Fibroblast of upper back skin (primary cell): ENCODE measurements at places on chromosomes 4 and X.

DNA sequence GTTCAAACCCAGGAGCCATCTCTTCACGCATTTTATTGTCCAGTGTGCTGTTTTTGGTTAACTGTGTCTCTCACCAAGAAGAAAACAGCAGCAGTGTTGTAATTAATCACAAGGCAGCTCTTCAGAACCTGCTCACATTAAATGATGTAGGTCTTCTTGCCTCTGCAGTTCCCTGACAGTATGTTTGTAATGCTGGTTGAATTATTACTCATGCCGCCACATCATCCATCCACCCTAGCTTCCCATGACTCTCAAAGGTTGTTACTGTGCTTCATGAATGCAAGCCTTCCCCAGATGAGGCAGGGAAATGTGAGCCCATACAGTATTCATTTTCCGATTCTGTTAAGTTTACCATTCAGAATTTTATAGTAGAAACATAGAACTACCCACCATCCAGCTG, 17.4 kb downstream of the TLR10 start:
- peak; percentile 52 for DNase-seq

DNA sequence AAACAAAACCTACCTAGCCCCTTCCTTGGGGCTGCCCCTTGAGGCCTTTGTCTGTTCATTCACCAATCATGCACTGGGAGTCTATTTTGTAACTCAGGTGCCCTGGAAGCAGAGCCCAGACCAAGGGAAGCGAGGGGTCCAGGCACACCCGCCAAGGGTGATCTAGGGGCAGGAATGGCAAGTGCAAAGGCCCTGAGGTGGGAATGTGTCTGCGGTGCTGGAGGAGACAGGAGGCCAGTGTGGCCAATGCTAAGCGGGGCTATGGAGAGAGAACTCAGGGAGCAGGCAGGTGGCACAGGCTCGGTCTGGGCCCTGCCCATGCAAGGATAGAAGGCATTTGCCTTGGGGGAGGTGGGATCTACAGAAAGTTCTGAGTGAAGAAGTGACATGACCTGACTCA, 3.5 kb upstream of the SH3BP2 start:
- no peak for DNase-seq

DNA sequence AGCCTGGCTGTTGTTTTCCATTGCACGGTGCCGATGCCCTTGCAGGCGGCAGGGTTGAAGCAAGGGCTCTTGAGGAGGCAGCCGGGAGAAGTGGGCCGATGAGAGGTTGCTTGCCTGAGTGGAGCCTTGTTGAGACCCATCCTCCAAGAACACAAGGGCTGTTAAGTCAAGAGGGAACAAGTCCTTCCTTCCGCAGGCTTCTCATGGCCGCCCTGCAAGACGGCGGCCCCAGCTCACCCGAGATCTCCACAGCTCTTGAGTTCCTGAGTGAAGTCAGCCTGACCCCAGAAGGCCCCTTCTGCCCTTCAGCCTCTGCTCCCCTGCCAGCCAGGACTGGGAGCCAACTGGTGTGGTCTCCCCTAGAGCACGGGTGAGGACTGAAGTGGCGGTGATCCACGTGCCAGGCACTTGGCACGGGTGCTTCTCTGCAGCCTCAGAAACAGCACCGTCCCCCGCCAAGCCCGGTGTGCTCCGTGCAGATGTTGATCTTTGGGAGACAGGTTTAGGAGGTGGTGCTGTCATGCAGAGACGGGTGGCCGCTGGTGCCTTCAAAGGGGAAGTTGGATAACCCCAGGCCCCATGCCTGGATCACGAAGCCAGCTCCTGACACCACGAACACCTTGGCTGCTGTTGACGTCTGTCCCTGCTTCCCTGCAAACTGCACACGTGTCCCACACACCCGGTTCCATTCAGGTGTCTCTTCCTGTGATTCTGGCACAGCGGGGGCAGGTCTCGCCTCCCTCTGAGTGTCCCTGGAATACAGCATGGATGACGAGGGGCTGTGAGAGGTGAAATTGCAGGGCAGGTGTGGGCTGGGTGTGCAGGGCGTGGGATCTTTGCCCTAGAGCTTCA, 164.4 kb upstream of the PSAPL1 start:
- no peak for DNase-seq

GRCh38 chr4:106365613-106366012, 3.0 kb downstream of the GIMD1 start:
- peak; percentile 95 for DNase-seq

GRCh38 chrX:21721195-21721594, 36.7 kb downstream of the SMPX start:
- DNase-seq: peak; percentile 65

DNA sequence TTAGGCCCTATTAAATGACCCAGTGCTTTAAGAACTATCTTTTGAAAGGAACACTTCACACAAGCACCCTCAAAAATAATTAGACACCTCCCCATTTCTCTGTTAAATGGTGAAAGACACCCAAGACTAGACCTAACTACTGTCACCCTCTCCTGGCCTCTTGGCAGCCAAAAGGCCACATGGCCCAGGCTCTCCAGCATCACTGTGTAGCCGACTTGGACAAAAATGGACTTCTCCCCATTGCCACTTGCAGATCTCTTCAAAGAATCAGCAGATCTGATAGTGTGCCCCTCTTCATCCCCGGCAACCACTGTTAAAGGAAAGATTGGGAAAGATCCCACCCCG, 2.0 kb downstream of the MID1IP1 start:
- DNase-seq: no peak
